ENCODE measurements at places on chromosomes 3 and 15.
A peak's percentile ranks its signal among the peaks of the same experiment; 100 is the strongest.

DNA sequence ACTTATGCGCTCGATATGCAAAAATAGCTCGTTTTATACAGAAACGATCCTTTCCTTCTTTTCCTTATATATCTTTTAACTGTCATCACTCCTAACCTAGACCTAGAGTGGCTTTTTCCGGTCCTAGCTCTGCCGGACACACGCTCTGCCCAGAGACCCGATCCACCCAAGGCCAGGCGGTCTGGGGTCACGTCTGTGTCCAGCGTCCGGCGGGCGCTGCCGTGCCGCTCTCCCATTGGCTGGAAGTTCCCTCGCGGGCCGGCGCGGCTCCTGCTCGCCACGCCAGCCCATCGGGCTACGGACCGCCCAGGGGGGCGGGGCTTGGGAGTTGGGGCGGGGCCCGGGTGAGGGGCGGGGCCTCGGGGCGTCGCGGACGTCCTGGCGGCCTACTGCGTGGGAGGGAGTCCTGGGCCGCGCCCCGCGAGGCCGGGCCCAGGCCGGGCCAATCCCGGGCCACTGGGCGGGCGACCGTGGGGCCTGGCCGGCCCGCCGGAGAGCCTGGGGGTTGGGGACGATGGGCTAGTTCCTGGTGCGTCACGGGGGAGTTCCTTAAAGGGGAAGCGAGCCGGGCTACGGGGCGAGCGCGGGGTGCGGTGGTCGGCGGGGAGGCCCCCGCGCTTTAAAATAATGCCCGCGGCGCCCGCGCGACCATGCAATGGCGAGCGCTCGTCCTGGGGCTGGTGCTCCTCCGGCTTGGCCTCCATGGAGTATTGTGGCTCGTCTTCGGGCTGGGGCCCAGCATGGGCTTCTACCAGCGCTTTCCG lies at the start of gene EDEM1:
Gene EDEM1 (plus strand): TSS at position 552 of the 764 bp plus-strand sequence. CDS start 99 bp downstream, at position 651.
- DNase-seq: peak; percentile 91

DNA sequence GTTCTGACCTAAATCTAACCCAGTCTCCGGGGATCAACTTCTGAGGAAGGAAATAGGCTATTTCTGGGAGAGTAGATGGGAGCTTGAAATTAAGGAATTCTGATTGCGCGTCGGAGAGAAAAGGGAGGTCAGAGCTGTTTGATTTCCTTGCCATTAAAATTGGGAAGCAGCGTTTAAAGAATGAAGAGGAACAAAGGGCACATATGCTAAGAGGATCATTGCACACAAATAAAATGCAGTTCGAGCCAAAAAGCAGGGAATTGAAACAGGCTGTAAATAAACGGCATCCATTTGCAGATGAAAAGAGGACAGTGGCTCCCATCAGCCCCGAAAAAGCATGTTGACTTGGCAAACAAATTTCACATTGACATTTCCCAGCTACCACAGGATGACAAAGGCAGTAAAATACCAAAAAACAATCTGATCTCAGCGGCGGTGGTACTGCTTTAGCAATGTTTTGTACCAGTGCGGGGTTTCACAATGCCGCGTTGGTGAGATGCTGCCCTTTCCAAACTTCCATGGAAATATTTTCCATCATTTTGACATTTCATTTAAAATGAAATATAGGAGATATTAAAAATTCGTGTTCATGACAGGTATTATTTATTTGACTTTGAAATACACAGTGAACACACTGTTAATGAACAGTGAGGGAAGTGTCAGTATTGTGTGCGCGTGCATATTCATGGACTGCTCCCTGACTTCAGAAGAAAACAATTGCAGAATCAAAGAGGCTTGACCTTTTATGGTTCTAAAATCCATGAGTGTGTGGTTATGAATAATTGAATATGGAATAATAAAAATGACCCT lies 108.8 kb downstream of the SQOR start:
- no peak for DNase-seq

GRCh38 chr15:60179786-60180391 lies 175.8 kb downstream of the FOXB1 start:
- DNase-seq: no peak

DNA sequence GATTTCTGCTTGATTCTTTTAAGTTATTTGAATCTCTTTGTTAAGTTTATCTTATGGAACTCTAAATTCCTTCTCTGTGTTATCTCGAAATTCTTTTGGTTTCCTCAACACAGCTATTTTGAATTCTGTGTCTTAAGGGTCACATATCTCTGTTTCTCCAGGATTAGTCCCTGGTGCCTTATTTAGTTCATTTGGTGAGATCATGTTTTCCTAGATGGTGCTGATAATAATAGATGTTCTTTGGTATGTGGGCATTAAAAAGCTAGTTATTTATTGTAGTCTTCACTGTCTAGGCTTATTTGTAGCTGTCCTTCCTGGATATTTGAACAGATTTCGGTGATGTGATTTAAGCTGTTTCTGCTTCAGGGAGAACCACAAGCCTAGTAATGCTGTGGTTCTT lies 615.6 kb upstream of the NECTIN3 start:
- DNase-seq: no peak

DNA sequence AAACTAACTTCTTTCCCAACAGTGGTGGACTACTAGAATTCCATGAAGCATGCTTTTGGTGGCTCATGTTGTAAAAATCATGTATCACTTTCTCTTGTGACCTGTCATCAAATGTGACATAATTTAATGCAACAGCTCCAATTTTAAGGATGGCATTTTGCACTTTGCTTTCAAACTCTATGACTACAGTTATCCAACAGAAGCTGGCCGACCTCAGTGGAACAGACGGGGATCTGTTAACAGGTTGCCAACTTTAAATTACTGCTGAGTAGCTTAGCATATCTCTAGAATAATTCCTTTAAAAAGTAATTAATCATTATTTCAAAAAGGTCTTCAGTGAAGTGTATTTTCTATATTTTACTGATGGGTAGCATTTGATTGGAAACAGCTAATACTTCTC lies 907.4 kb downstream of the FHIT start:
- no peak for DNase-seq

DNA sequence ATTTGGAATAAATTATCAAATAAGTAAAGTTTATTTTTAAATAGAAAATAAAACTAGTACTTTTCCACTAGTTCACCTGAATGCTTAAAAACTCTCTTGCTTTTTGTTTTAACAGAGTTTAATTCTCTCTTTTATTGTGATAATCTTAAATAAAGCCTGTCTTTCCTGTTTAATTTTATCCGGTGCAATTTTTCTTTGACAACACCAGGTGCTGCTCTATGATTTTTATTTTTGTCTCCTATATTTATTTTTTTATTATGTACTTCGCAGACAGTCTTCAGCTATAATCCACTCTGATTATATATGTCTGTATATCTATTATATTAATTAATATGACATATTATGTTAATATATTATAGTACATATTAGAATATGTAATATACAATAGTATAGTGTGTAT lies 1293.0 kb upstream of the EPHA6 start:
- no peak for DNase-seq

DNA sequence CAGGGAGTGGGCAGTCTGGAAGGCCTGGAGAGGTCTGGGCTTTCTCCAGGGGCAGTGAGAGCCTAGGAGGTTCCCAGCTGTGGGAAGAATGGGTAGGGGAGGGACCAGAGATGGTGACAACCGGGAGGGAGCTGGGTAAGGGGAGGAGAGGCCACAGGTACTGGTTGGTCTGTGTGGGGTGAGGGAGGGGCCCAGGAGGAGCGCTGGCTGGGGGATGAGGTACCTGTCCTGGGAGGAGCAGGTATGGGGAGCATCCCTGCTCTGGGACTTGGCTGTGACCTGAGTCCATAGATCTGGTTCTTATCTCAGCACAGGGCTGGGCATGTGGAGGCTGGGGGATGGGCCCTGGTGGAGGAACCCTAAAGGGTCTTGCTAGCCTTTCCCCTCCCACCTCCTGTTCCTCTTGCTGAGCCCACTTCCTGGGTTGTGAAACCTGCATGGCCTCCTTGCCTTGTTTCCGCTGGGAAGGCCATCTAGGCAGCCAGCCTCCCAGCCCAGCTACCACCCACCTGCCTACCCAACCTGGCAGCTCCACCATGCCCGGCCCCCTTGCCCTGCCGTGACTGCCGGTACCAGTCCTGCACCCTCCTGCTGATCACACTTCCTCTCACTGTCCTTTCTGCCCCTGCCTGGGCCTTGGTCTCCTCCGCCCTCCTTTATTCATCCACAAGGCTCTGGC lies 11.0 kb downstream of the PRKCD start:
- DNase-seq: no peak

DNA sequence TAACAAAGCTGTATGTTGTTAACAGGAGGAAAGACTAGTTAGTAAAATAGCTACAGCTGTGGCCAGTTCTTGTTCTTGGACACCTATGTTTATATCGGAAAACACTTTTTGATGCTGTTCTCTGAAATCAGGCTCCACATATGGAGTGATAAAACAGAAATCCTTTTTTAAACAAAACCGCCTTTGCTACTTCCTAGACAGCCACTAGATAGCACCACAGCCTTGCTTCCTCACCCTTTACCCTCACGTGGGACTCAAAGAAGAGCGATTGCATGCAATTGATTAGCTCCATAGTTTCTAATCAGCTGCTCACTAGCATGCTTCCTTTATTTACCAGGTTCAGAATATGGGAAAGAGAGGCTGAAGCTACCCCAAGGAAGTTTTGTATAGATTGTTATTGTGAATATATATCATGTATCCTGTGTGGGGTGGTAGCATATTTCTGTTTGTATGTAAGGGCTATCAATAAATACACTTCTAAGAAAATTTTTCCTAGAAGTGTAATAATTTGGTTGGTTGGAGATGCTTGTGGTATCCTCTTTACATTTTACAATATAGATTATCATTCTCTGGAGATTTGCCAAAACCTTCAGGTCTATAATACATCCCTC lies 4.3 kb upstream of the MTFMT start:
- DNase-seq: no peak

- DNase-seq: no peak
Observed at GRCh38 chr3:59127071-59127470, 77.2 kb upstream of the CFAP20DC start.

DNA sequence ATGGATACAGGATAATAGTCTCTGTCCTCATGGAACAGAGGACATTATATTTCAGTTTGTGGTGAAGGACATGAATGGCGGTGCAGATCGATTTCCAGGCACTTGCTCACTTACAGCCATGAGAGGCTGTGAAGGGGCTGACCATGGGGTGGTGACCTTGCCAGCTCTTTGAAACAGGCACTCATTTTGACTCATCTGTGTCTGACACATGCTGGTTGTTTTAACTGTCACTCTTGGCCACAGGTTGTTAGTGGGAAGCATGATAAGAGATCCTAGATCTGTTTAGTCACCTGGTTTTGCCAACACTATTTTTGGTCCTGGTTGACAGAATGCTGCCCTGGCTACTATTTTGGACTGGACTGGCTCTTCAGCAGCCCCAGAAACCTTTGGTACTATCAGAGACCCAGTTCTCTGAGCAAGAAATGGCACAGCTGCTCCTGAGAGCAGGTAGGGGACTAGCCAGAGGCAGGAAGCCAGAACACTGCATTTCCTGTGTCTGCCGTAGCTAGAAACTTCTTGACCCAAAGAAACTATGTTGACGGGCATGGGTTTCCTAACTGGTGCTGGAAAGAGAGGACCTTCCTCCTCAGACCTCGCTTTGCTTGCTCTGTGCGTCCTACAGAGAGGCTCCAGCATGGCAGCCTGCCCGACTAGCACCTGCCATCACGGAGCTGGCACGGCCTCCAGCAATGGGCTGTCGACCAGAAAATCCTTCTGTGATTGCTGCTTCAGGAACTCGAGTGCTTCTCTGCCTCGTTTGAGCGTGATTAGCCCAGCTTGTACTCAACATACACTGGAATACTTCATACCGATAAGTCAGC lies 6.3 kb downstream of the PXYLP1 start:
- no peak for DNase-seq

GRCh38 chr3:155252021-155252420 lies 41.5 kb downstream of the STRIT1 start:
- DNase-seq: no peak

GRCh38 chr3:179933080-179933479 lies 103.7 kb downstream of the PEX5L start:
- no peak for DNase-seq

DNA sequence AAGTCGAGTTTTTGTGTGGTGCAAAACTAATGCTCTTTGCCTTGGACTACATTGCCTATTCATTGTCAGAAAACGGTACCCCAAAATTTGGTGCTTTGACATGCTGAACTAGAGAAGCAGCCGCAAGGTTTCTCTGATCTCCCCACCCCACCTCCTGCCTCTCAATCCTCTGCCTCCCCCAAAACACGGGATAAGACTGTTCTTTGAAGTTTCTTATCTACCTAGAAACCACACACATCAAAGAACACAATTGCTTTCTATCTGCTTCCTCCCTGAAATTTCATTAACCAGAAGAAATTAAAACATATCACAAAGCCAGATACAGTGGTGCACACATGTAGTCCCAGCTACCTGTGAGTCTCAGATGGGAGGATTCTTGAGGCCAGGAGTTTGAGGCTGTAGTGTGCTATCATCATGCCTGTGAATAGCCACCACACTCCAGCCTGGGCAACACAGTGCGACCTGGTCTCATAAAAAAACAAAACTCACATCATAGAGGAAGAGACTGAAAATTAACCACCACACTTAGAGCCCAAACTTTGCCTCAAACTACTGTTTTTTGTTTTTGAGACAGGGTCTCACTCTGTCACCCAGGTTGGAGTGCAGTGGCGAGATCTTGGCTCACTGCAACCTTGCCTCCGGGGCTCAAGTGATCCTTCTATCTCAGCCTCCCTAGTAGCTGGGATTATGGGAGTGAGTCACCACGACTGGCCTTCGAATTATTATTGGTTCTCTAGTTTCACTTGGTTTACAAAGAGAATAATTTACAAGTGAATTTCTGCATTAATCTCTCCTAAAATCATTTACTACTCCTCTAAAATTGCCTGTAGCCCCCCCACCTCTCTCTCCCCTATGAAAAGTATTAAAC lies 2.7 kb upstream of the PCNP start:
- no peak for DNase-seq

GRCh38 chr15:39139431-39140059 lies 441.3 kb upstream of the THBS1 start:
- no peak for DNase-seq

DNA sequence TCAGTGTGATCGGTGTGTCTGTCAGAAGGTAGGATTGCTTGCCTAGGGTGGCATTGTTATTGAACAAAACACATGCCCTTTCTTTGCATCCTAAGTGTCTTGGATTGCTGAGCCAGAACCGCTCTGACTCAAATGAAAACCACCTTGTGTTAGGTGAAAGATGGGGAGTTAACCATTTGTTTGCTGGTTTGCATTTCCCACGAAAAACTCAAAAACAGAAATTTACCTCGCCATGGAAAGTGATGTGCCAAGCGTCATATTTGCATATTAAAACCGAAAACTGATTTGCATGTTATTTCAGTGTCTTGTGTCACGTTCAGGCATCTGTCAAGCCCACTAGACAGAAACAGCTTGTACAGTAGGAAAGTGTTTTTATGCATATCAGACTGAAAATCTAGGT lies 474.6 kb upstream of the TPRG1 start:
- DNase-seq: no peak

DNA sequence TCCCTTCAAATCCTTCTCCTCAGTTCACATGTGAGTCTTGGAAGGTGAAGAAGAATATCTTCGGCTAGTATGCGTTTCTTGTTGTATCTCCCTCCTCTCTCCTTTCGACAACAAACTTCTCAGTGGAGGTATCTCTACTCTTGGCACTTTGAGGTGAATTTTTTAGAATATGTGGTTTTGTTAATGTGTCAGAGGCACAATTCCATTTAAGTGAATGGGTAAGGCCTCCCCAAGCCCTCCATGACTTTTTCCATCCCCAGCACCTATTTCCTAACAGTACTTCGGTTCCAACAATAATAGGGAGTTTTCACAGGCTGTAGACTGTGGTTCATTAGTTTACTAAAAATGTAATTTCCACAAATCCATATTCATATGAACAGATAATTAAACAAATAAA lies 74.2 kb downstream of the TM4SF4 start:
- no peak for DNase-seq

- DNase-seq: no peak
Observed at GRCh38 chr3:38001456-38002081, 11.0 kb downstream of the VILL start.

GRCh38 chr3:15794842-15795650 lies 2.7 kb downstream of the ANKRD28 start:
- DNase-seq: no peak

All from GM18507 (cell line).